ENCODE measurements at places on chromosomes 1 and 21.
A peak's percentile ranks its signal among the peaks of the same experiment; 100 is the strongest.

GRCh38 chr1:218403300-218403699, 58.2 kb downstream of the TGFB2 start:
- DNase-seq: no peak

DNA sequence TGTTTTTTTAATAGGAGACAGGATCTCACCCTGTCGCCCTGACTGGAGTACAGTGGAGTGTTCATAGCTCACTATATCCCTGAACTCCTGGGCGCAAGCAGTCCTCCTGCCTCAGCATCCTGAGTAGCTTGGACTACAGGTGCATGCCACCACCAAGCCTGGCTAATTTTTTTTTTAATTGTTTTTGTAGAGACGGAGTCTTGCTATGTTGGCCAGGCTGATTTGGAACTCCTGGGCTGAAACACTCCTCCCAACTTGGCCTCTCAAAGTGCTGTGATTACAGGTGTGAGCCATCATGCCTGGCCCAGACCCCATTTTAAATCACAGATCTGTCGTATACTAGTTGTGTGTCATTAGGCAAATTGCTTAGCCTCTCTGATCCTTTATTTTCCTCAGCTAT, 161.1 kb downstream of the DYRK1A start:
- no peak for DNase-seq

DNA sequence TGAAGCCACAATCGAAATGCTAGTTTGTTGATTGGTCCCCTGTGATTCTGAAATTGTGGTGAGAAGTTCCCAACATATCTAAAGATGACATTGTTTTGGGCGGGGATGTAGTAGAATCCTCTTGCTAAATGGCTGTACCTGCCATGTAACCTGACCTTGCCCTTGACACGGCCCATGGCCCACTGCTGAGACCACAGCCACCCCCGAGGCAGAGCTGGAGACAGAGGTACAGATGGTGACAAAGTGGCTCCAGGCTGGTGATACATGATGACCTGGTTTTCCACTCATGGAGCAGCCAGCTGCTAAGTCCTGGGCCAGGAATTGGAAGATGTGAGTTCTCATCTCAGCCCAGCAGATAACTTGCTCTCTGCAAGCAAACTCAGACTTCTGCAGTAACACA, 226.5 kb downstream of the FOXD2 start:
- DNase-seq: no peak

DNA sequence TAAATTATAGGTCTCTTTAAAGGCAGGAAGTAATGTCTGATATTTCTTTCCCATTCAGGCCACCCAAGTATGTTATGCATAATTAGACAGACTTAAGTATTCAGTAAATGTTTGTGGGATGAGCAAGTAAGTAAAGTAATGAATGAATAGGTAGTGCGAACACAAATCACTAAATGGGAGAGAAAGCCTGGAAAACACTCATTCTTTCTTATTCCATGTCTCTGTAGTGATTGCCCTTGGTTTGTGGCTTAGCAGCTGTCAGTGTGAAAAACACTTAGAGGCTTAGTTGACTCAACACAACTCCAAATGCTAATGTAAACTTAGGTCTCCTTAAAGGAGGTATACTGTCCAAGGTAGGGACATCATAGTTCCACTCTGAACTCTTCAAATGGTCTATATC, 182.5 kb downstream of the ZC3H11B start:
- no peak for DNase-seq

DNA sequence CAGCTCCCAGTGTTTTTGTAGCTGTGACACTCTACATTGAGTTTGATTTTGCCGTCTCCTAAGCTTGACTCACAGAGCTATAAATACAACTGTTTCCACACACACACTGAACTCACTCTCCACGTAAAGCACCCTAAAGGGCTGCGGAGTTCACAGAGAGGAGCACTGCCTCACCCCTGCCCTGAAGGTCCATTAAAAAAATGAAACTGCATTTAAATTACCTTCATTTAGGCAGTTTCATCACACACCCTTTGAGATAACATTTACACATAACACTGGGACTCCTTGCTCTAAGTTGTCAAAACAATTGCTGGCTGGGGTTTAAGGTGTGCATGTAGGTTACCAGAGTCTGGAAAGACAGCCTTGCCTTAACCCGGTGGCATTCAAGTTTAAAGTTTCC, 137.1 kb upstream of the MAGI3 start:
- no peak for DNase-seq

GRCh38 chr1:184152434-184152898, 100.9 kb downstream of the TSEN15 start:
- no peak for DNase-seq

DNA sequence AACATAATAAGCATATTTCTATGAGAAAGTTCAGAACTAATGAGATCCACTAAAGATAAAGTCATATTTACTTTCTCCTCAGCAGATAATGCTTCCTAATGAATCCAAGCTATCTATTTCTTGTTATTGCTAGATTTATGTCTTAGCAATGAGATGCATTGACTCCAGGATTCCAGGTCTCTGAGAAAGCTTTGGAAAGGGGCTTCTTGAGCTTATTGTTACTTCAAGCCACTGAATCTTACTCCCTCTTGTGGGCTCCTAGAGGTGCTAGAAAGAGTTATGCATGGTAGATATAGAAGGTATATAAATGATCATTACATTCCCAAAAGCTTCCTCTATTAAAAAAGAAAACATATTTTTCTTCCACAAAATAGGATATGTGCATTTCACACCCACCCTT, 246.4 kb upstream of the ADAMTS5 start:
- DNase-seq: no peak

DNA sequence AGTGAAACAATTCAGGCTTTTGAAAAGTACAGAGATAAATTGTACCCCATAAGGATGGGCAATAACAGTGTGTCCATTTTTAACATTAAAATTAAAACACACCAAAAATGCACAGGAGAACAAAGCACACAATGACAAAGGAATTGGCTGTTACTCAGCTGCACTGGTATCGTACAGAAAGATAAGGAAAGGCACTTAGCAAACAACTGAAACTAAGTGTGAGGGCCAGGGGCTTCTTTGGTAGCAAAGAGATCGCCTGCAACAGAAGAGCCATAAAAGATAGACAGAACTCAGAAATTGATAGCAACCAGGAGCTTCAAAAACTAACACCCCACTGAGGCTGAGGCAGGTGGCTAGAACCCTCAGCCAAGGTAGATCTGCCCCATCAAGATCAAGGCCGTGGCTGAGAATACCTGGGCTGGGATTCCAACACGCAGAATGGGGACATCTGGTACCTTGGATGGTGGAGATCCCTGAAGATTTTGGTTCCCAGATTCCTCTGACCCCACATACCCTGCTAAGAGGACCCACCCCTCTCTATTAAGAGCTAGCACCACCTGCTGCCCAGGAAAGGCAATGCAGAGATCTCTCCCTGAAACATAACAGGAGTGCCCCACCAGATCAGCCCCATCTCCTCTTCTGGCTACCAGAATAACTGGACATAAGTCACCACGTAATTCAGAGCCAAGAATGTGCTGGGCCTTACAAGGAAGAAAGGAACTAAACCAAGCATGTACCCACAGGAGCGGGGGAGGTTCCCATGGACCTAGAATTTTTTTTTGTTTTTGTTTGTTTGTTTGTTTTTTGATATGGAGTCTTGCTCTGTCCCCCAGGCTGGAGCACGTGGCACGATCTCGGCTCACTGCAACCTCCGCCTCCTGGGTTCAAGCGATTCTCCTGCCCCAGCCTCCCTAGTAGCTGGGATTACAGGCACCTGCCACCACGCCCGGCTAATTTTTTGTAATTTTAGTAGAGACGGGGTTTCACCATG, 16.2 kb downstream of the PLEKHO1 start:
- DNase-seq: peak; percentile 71

- no peak for DNase-seq
Observed at GRCh38 chr1:119783354-119784185, 14.9 kb upstream of the HMGCS2 start.

- DNase-seq: no peak
Observed at GRCh38 chr1:153608742-153609584, 4.0 kb downstream of the S100A16 start.

- DNase-seq: no peak
Observed at GRCh38 chr1:110250749-110251148, 40.6 kb downstream of the KCNC4 start.

- DNase-seq: no peak
Observed at GRCh38 chr1:7345516-7345915, 425.6 kb upstream of the VAMP3 start.

DNA sequence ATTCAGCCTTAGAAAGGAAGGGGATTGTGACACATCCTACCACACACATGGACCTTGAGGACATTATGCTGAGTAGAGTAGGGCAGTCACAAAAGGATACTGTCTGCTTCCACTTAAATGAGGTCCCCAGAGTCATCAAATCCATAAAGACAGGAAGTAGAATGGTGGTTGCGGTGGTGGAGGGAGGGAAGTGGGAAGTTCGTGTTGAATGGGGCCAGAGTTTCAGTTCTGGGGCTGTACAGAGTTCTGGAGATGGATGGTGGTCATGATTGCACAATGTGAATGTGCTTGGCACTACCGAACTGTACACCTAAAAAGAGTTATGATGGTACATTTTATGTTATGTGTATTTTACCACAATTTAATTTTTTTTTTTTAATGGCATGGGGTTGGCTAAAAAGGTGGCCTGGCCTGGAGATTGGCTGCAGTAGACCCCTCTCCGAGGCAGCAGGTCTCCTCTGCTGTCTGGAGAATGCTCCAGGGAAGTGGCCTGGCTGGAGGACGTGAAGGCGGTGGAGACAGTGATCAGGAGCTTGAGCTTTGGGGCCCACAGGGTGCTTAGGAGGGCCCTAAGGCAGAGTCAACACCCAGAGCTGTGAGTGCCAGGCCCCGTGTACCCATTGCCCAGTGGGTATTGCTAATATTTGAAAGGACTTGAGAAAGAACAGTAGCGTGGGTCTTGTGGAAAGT, 30.4 kb downstream of the IFNGR2 start:
- DNase-seq: no peak

DNA sequence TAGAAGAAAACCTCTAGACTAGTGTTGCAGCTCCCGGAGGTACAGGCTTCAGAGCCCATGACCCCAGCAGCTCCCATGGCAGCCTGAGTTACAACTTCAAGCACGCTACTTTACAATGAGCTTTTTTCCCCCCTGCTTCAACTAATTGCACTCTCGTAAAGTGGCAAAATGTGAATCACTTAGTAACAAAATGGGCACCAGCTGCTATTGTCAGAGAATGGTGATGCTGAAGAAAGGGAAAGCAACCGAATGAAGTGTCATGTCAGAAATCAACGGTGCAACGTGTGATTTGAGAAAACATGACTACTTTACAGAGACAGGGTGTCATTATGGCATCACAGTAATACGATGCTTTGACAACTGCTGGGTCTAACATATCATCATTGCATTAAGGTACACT, 40.5 kb downstream of the ESRRG start:
- no peak for DNase-seq

DNA sequence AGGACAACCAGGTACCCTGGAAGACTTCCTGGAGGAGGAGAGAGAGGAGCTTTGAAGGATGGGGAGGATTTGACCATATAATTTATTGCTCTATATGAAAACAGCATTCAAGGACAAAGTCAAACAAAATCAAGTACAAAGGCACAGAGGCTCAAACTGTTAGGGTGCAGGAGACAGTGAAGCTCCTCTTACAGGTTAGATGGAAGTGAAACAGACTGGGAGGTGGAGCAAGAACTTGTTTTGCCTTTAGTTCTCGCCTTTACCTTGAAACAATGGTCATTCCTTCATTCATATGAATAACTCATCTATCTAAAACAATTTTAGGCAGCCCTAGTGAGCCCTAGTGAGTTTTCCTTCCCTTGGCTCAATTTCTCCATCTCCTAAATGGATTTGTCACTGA, 199.6 kb downstream of the HIVEP3 start:
- no peak for DNase-seq

DNA sequence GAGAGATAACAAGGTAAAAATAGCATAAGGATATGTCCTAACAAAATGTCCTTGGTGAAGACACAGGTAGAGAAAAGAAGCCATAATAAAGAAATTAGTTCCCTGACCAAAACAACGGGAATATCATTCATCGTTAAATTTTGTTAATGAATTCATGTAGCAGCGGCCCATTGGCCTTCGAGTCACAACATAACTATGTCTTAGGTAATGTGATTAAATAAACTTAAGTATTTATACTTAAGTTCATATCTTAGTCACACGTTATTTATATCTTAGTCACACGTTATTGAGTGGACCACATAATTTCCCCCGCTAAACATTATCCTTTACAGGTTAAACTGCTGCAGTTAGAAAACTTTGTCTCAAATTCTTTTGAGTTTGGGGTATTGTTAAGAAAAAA, 1.2 kb downstream of the NEXN start:
- no peak for DNase-seq

DNA sequence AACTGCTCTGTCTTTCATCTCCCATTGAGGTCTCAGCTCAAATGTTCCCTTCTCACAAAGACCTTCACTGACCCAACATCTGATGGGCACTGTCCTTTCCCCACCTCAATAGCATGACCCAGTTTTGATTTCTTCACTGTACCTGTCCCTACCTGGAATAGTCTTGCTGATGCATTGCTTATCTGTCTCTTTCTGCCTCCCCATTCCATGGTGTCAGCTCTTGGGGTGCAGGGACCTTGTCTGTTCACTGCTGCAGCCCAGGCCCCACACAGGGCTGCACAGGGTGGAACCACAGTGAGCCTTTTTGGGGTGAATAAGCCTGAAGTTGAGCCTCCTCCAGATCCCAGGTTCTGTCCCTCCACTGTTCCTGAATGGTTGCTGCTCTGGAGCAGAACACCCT, 414.9 kb downstream of the PTPRU start:
- DNase-seq: no peak

- DNase-seq: no peak
Observed at GRCh38 chr1:219434923-219435297, 178.0 kb downstream of the ZC3H11B start.

DNA sequence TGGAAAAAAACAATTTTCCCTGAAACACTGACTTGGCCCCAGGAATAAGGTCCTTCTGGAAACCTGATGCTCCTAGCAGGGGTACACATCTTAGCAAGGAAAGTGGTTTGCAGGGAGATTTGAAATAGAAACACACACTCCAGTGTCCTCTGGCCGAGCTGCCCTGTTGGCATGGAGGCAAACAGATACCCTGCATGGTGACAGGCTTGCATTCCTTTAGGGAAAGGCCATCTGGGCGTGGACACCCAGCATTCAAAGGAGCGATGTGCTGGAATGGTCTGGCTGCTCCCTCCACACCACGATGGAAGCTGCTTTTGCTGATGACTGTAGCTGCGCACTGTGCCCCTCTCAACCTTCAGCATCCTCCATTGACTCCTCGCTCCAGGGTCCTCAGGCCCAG, 41.5 kb upstream of the BCAR3 start:
- no peak for DNase-seq

- DNase-seq: no peak
Observed at GRCh38 chr1:182050481-182051448, 10.7 kb downstream of the ZNF648 start.

DNA sequence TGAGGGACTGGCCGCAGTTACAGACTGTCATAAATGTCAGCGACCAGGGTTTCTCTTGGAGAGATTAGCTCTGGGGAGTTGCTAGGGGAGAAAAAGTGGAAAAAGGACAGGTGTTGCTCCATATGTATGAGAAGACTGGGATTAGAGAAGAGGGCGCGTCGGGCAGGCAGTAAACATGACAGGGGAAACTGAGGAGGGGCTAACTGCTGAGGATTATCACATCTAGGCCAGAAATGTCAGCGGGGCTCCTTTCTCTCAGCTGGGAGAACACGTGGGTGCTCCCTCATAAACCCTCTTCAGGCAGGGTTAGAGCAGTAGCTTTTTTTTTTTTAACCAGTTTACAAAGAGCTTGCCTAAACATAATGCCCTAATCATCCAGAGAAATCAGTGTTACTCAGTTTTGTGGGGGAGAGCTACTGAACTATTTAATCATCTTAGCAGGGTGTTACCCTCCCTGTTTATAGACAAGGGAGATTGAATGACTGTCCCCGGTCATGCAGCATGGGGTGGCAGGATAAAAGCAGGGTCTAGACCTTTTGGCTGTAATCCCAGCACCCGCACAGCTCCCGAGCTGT, 35.2 kb downstream of the ELAPOR1 start:
- DNase-seq: no peak
